Posterior vena cava (tissue), 2 donors: ENCODE measurements at places on chromosomes 13 and 19. TPM values are rescaled to one million over a fixed set of nuclear protein-coding genes. Genes with fewer than 3 reads are reported as not detected.

ZNF121 gene
- 30.0 TPM for total RNA-seq

KANK3 gene
- 11.0 TPM for total RNA-seq

DNA sequence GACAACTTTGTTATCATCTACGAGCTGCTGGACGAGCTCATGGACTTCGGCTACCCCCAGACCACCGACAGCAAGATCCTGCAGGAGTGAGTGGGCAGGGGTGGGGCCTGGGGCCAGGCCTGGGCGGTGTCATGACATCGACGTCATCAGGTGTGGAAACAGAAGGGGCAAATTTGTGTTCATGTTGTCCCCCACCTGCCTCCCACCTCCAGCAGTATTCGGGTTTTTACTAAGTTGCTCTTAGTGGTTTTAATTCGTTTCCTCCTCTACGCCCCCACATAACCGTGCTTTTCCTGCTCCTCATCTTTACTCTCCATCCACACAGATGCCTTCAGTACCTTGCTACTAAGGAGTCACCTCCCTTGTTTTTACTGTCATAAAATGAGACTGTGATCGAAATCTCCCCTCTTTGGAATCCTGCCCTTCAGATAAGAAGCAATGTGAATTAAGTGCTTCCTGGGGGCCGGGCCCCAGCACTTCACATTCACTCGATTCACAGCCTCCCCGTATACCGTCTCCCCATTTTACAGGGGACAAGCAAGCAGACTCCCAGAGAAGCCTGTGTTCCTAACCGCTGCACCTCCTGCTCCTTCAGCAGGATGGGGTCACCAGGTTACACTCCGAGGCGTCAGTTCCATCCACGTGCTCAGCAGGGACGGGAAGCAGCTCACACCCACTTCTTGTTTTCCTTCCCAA is 10.5 kb downstream of the AP1M1 start:
- no peak for DNase-seq

DNA sequence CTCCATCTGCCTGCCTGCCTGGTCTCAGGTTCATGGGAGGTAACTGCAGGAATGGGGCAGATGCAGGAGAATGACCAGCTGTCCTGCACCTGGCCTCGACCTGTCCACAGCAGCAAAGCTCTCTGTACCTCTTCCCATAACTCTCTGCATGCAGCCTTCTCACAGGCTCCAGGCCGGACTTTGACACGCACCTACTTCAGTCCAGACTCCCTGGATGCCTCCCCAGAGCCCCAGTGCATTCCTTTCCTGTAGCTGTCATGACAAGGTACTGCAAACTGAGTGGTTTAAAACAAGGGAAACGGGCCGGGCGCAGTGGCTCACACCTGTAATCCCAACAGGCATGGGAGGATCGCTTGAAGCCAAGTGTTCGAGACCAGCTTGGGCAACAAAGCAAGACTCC is 3.3 kb downstream of the NANOS2 start:
- DNase-seq: no peak

- DNase-seq: no peak
Measured at GRCh38 chr19:2355168-2356035, 4.7 kb upstream of the TMPRSS9 start.

DNA sequence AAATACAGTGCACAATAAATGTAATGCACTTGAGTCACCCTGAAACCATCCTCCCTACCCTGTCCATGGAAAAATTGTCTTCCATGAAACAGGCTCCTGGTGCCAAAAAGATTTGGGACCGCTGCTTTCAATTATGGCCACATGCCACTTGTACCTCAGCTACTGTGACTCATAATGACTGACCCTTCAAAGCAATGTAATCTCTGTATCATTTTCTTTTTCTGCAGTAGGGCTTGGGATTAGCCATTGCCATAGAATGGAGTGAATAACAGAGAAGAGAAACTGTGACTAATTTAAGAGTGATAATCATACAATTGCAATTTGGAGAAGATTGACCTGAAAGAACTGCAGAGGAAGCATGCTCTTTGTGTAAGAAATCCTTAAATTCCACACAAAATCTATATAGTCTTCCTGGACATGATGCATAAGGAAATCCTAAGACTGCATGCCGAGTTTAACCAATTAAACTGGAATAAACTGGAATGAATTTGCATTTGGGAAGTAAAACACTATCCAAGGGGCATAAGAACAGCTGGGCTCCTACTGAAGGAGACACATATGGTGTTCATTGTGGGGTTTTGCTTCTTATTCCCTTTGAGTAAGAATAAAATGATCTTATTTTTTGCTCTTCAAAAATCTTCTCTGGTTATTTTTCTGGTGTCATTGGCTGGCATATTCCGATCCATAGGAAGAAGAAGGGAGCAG is 59.5 kb upstream of the SLC7A1 start:
- no peak for DNase-seq

NLRP9 gene
- total RNA-seq: not detected

ZNF850 gene
- 5.2 TPM for total RNA-seq

ZNF284 gene
- total RNA-seq: 2.5 TPM

DNA sequence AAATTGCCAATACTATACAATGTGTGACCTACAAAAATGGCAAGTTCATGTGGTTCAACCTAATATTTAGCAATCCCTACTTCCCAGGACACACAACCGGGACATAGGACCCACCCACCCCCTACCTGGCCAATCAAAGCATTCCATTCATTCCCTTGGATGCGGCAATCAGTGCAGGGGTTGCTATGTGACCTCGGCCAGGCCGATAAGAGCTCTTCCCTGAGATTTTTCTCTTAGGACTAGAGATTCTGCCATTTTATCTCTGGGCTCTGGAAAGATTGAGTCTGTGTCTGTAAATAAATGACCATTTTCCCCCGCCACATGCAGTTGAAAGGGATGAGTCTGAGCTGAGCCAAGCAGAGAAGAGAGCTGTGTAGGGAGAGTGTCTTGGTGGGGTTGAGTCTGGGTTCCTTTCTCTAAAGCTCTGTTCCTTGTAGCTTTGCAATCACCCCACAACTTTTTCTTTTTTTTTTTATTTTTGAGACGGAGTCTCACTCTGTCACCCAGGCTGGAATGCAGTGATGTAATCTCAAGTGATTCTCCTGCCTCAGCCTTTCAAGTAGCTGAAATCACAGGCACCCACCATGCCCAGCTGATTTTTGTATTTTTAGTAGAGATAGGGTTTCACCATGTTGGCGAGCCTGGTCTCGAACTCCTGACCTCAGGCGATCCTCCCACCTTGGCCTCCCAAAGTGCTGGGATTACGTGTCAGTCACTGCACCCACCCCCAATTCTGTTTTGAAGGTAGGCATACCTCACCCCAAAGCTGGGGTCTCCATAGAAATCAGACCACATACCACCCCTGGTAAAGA is 7.4 kb downstream of the IFNL1 start:
- DNase-seq: no peak

TTC9B gene
- total RNA-seq: not detected

DNA sequence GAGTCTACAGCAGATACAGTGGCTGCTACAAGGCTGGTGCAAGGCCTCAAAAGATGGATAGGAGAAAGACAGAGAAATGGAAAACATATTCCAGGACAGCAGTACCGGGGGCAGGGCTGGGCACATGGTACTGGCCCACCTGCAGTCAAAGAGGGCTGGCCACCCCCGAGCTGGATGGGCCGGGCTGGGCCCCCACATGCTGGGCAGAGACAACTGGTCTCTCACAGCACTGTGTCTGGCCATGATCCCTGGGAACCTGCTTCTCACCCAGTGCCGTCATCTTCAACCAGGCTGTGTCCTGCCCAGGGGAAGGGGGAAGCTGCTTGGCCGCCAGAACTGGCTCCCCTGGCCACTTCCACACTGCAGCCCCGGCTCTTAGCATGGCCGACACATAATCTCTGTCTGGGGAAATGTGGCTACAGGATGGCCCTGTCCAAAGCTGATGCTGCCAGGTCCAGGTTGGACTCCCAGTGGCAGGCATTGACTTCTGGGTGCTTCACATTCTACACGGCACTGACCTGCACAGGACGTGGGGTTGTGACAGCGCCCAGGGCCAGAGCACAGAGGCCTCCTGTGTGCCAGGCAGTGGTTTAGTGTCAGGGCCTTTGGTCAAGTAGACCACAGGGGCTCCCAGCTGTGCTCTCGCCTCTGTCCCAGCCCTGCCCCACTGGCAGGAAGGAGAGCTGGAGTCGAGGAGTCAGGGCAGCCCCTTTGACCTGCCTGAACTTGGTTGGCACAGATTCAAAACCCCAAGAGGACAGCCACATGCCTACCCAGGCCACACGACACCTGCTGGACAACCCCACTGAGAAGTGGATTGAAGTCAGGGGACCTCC is 21.7 kb downstream of the PEPD start:
- no peak for DNase-seq

DNA sequence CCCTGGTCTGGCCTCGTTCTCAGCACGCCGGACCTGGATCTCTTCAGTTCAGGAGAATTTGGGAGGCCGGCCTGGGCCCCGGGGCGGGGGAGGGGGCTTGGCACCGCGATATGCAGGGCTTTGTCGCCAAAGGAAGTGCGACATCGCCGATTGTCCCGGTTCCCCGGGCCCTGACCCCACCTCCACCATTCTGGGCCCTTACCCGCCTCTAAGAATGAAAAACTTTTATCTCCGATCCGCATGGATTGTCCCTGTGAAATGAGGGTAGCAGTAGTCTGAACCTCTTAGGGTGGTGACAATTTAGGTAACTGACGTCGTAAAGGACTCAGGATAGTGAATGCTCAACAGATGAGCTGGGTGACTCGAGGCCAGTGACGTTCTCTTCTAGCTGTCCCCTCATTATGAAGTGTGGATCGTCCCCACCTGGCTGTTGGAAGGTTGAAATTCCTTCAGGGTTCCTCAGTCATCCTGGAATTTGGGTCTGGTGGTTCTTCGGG is 650 bp downstream of the DDA1 start:
- DNase-seq: no peak

GRCh38 chr19:5470264-5470671 is 15.1 kb downstream of the ZNRF4 start:
- DNase-seq: no peak

DNA sequence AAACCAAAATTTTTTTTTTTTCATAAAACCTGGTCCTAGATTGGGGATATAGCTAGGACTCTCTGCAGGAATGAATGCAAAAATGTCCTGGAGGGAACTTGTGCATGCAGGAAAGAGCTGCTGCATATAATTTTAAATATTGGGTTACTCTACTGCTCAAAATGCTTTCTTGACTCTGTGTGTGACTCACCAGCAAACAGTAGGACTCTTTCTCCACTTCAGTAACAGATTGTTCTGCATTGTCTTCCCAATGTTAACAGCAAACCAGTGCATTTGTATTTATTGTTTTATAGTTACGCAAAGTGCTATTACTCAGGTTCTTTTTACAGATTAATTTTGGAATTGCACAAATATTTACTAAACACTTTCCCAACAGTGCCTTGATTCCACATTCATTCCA is 163.7 kb upstream of the KL start:
- DNase-seq: no peak

- no peak for DNase-seq
Measured at GRCh38 chr19:21202865-21203494, 61.1 kb downstream of the ZNF431 start.

- no peak for DNase-seq
Measured at GRCh38 chr19:19489804-19490204, 25.5 kb downstream of the TSSK6 start.

- DNase-seq: no peak
Measured at GRCh38 chr13:31172535-31172934, 10.8 kb upstream of the HSPH1 start.

GNG7 gene
- 3.2 TPM for total RNA-seq

DNA sequence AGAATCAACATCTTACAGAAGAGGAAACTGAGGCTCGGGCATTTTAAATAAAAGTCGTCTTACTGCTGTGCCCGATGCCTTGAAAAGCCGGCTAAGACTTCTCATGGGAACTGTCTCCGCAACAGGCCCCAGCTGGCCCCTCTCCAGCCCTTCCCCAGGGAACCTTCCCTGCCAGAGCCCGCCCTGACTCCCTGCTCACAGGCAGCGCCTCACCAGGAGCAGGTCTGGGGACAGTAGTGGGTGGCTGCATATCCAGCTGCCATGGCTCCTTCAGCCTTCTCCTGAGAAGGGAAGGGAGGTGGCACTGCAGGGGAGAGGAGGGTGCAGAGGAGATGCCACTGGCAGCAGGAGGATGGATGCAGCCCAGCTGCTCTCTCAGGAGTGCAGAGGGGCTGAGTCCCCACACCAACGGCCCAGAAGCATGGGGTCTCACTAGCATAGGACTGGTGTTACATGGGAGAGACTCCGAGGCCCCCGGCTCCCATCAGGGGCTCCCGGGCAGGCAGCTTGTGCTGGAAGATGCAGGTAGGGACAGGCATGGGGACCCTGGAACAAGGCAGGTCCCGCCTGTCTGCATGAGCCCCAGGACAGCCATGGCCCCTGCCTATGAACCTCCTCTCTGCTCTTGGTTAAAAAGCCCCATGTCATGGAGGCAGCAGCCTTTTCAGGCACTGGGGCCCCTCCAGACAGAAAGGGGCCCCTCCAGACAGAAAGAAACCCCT is 216.4 kb upstream of the SGCG start:
- DNase-seq: no peak

- peak; percentile 97 for DNase-seq
Measured at GRCh38 chr13:26557393-26558073, at the start of gene WASF3. TSS of gene WASF3 (plus strand) at chr13:26557683. CDS start at chr13:26642271, 84,588 bp downstream.

PLIN5 gene
- 2.2 TPM for total RNA-seq

DNA sequence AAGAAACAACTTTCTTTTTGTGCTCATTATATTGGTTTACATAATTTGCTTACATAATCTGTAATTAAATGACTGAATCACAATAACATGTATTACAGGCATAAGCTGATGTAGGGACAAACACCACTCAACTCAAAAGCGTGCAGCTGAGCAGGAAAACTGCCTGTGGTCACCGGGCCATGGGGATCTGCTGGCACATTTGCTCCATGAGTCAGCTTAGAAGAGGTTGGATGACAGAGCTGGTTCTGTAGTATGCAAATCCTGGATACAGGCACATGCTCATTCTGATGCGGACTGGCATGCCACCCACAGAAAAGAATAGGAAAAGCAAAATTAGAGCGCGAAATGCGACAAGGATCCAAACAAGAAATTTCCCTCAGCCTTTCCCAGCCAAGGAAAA is 128.6 kb downstream of the USP12 start:
- no peak for DNase-seq

LILRB5 gene
- 14.9 TPM for total RNA-seq

PRTN3 gene
- total RNA-seq: 0.38 TPM

ZNF808 gene
- 17.8 TPM for total RNA-seq

DNA sequence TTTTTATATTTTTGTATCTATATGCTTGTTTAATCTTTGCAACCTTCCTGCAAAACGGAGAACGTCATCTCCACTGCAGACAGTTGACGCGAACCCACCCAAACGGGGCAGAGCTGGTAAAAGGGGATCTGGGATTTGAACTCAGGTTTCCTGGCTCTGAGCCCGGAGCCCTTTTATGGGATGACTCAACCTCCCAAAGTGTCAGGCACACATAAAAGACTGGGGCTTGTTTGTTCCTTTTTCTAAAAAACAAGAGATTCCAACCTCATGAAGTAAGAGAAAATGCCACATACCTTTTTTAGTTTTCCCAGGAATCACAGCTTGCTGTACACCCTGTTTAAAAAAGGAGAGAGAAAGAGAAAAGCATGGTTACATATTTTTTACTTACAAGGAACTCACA is 78.9 kb downstream of the GADD45B start:
- peak; percentile 69 for DNase-seq

GRCh38 chr13:110876609-110877008 is 38.3 kb downstream of the ANKRD10 start:
- no peak for DNase-seq

- DNase-seq: no peak
Measured at GRCh38 chr19:11278670-11279069, 16.3 kb upstream of the DOCK6 start.
